Sigmoid colon (tissue), 7 donors: ENCODE measurements at places on chromosomes 7 and 10. TPM values are rescaled to one million over a fixed set of nuclear protein-coding genes. Genes with fewer than 3 reads are reported as not detected.

LIPF gene
- total RNA-seq, result not detected

MYH16 gene
- total RNA-seq, result not detected

SEC24C gene
- total RNA-seq, result 40.5 TPM

TRIM50 gene
- not detected for total RNA-seq

TTYH3 gene
- total RNA-seq, result 10.7 TPM

ZKSCAN1 gene
- total RNA-seq, result 32.7 TPM

SLC16A9 gene
- total RNA-seq, result not detected

NOLC1 gene
- 49.7 TPM for total RNA-seq

H2BK1 gene
- total RNA-seq, result not detected

DNA sequence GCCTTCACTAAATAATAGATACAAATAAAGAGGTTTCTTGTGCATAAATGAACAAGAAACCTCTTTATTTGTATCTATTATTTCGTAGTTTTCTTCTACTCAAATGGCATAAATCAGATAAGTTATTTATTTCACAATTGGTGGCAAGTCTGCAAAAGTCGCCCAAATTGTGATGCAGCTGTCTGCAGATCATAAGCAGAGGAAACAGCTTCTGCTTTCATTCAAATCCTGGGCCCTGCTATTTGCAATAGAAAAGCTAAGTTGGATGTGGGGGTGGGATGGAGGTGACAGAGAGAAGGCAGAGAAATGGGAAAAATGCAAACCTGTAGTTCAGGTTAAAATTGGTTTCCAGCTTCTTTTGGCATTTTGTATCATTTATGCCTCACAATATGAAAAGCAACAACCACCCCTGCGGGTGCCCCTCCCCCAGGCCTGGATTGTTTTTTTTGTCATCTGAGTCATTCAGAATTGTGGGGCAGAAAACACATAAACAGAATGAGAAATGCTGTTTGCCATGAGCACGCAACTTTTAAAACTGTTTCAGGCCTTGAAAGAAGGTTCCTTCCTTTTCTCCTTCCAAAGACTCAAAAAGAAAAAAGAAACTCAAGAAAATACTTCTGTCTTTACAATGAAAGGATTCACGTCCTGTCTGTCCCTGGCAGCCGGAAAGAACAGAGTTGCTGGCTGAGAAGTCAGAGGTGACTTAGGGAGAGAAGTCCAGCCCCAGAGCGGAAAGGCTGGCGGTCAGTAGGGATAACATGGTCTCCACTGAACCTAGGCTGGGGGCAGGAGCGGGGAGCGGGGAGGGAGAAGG lies 132.9 kb downstream of the BAMBI start:
- DNase-seq, result no peak
- H3K4me3 ChIP-seq, result no peak overlapping the region
- H3K27me3 ChIP-seq, result no peaks in the 10 kb centered on the region
- H3K4me1 ChIP-seq, result peaks cover 13% of the 10 kb centered on the region

DNA sequence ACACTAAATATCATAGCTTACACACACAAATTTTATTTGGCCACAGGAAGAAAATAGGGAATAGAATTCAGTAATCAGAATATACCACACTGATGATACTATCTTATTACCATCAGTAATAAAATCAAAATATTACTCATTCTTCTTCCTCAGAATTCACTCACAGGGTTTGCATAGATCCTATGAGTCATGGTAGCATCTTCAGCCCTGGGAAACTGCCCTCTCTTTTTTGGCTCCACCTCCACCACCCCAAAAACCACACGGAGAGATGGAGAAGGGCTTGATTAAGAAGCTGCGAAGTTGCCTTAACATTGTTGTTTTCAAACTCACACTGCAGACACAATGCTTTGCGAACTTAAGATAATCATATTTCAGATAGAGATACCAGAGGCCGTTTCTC lies 154.1 kb upstream of the AHR start:
- no peak overlapping the region for H3K4me3 ChIP-seq
- H3K27ac ChIP-seq, result no peak overlapping the region
- H3K4me1 ChIP-seq, result peaks cover 26% of the 10 kb centered on the region
- DNase-seq, result no peak

DNA sequence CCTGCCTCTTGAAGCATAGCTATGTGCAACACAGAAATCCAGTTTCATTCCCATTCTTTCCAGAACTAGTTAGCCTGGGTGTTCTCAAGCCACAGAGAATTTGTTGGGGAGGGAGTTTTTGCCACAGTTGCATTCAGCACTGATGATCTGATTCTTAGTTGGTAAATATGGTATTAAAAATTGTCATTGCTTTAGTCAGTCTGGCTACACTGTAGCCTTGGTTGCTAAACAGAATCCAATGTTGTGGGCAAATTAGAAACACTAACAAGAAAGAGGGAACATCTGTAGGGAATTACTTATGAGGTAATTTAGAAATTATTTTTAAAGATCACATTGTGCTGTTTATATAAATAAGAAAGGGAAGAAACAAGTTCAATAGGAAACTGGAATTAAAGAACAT lies 57.0 kb upstream of the CC2D2B start:
- no peaks in the 10 kb centered on the region for H3K4me1 ChIP-seq
- H3K27ac ChIP-seq, result no peak overlapping the region
- no peaks in the 10 kb centered on the region for H3K36me3 ChIP-seq
- no peak overlapping the region for H3K4me3 ChIP-seq

DNA sequence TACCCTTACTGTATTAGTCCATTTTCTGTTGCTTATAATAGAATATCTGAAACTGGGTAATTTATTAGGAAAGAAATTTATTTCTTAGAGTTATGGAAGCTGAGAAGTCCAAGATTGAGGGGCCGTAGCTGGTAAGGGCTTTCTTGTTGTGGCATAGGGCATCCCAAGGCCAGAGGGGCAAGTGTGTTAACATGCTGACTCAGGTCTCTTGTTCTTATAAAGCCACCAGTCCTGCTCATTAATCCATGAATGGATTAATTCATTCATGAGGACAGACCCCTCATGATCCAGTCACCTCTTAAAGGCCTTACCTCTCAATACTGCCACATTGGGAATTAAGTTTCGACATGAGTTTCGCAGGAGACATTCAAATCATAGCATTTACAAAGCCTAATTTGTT lies 2.4 kb downstream of the ARMC10 start:
- no peak overlapping the region for H3K4me3 ChIP-seq
- no peaks in the 10 kb centered on the region for H3K27me3 ChIP-seq
- no peaks in the 10 kb centered on the region for H3K36me3 ChIP-seq
- peaks cover 20% of the 10 kb centered on the region for H3K4me1 ChIP-seq

DNA sequence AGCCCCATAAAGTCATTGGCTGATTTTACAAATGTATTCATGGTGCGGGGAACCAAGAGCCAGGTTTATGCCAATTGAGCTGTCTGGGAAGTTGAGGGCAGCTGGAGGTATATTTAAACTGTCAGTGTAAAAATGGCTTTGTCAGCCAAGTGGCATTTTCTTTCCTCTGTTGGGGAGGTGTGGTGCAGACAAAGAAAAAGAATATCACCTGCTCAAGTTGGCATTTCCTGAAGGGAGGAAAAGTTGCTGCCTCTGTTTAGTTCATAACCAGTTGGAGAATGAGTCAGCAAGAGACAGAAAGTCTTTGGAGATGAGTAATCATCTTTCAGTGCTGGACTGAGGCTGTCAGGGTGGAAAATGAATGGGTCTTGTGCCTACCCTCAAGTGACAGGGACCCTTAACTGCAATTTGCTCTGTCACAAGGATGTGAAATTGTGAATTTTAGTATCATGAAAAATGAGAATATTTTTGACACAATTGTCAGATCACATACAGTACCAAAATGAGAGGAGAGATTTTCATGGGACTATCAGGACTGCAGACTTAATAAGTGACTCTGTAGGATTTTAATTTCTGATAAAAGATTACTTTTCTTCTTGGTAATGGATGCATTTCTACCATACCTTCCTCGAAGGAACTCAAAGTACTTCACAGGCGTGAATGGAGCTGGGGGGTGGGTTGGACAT lies 137.3 kb downstream of the ANLN start:
- peaks cover 4% of the 10 kb centered on the region for H3K4me1 ChIP-seq
- no peaks in the 10 kb centered on the region for H3K27me3 ChIP-seq
- no peaks in the 10 kb centered on the region for H3K36me3 ChIP-seq
- no peak for DNase-seq
- H3K4me3 ChIP-seq, result no peak overlapping the region

DNA sequence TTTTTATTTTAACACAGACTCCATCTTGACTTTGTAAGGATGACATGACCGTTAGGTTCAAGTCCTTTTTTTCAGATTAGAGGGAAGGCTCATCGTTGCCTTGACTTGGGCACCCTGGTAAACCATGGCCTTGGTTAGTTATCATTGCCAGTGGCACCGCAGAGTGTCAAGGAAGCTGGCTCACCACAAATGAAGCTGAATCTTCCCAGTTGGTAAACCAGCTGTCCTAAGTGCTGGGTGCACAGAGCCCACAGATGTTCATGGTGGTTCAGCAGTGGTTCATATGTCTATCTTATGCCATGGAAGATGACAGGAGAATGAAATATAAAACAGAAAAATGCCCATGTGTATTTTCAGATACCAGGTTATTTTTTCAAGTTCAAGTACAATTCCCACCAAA lies 273.6 kb downstream of the PLXDC2 start:
- no peaks in the 10 kb centered on the region for H3K27me3 ChIP-seq
- no peak overlapping the region for H3K4me3 ChIP-seq
- no peak for DNase-seq
- H3K27ac ChIP-seq, result no peak overlapping the region

GRCh38 chr7:131583430-131583829 lies 27.0 kb upstream of the PODXL start:
- H3K36me3 ChIP-seq, result no peaks in the 10 kb centered on the region
- H3K4me3 ChIP-seq, result no peak overlapping the region
- peaks cover 13% of the 10 kb centered on the region for H3K4me1 ChIP-seq
- no peaks in the 10 kb centered on the region for H3K27me3 ChIP-seq

DNA sequence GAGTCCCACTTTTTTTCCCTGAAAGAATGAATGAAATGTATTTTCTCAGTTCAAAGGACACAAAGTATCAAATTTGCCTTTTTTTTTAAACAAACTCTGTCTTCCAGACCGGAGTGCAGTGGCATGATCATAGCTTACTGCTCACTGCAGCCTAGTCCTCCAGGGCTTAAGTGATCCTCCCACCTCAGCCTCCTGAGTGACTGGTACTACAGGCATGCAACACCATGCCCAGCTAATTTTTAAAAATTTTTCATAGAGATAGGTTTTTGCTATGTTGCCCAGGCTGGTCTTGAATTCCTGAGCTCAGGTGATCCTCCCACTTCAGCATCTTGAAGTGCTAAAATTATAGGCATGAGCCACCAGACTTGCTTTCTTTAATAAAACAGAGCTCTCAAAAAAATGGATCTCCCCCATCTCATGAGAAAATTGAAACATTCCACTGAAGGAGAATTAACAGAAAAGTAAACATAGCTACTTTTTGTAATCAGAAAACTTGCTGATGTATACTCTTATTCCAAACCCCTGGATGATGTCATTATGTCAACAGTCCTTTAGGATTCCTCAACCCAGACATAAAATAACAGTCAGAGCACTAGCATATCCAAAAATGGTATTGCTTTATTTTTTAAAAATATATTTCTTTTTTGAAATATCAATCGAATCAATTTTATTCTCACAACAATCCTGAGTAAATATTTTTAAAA lies 12.3 kb upstream of the TRDMT1 start:
- no peak overlapping the region for H3K4me3 ChIP-seq
- no peaks in the 10 kb centered on the region for H3K27me3 ChIP-seq
- no peak for DNase-seq

DNA sequence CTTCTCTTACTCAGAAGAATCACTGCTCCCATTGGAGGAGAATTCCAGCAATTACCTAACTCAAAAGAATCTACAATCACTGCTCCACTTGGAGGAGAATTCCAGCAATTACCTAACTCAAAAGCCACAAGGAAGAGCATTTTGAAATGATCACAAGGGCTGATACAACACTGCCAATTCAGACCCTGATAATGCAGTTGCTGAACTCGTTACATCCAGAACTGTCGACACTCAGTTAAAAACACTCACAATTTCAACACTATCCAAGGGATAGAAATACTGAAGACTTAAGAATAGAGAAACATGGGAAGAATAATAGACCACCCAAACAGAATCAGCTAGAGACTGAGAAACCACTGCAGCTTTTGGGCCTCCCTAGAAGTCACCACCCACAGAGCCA lies 27.8 kb downstream of the AFAP1L2 start:
- no peaks in the 10 kb centered on the region for H3K36me3 ChIP-seq
- no peak overlapping the region for H3K27ac ChIP-seq
- no peaks in the 10 kb centered on the region for H3K27me3 ChIP-seq

DNA sequence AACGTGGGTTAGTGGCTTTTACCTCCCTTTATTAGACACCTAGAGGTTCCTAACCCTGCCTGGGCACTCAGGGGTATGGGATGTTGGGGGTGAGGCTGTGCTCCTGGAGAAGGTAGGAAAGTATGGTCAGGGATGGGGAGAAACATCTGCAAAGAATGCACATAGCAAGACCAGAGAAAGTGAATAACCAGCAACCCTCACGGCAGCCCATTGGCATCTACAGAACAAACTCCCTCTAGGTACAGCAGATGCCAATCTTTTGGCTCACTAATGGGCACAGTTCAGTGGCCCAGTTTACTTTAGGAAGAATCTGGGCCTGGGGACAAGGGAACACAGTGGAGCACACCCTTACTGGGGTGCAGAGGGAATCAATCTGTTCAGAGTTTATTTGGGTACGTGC lies 143.9 kb downstream of the JAZF1 start:
- DNase-seq, result no peak
- no peaks in the 10 kb centered on the region for H3K4me1 ChIP-seq
- no peaks in the 10 kb centered on the region for H3K27me3 ChIP-seq
